ENCODE measurements at places on chromosomes 5 and 9. TPM values are rescaled to one million over a fixed set of nuclear protein-coding genes. Genes with fewer than 3 reads are reported as not detected.

The PGM5 gene
- total RNA-seq, result not detected

The LRSAM1 gene
- 24.2 TPM for total RNA-seq

The SPATA31E1 gene
- total RNA-seq, result not detected

The KIF24 gene
- 0.19 TPM for total RNA-seq

The FST gene
- total RNA-seq, result 0.36 TPM

The GNPDA1 gene
- 27.3 TPM for total RNA-seq

DNA sequence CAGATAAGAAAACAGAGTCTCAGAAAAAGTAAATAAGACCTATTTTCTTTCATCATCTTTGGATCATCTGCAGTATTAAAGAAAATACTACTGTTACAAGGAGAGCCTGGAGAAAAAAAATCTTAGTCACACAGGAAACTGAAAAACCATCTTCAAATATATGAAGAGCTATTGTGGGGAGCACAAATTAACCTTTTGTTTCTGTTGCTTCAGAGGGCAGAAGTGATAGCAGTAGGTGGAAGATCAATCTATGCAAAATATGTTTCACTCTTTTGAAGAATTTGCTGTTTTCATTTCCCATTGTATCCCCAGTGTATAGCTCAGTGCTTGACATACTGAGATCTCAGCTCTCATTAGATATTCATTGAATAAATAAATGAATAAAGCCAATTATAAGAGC, 13.1 kb upstream of the CEMIP2 start:
- no peaks in the 10 kb centered on the region for H3K36me3 ChIP-seq
- peak overlapping the region; percentile 97 for H3K27ac ChIP-seq
- peaks cover 59% of the 10 kb centered on the region for H3K4me1 ChIP-seq
- no peaks in the 10 kb centered on the region for H3K27me3 ChIP-seq

GRCh38 chr5:123387313-123387712, 35.9 kb downstream of the CEP120 start:
- H3K4me1 ChIP-seq, result no peaks in the 10 kb centered on the region
- no peak for DNase-seq
- H3K27me3 ChIP-seq, result no peaks in the 10 kb centered on the region
- H3K4me3 ChIP-seq, result no peak overlapping the region

- H3K36me3 ChIP-seq, result no peaks in the 10 kb centered on the region
- no peak overlapping the region for H3K27ac ChIP-seq
Measured at GRCh38 chr9:21616082-21616778, 134.1 kb upstream of the IFNE start.

- H3K4me1 ChIP-seq, result no peaks in the 10 kb centered on the region
- no peak for DNase-seq
Measured at GRCh38 chr9:1599961-1600360, 415.2 kb upstream of the SMARCA2 start.

DNA sequence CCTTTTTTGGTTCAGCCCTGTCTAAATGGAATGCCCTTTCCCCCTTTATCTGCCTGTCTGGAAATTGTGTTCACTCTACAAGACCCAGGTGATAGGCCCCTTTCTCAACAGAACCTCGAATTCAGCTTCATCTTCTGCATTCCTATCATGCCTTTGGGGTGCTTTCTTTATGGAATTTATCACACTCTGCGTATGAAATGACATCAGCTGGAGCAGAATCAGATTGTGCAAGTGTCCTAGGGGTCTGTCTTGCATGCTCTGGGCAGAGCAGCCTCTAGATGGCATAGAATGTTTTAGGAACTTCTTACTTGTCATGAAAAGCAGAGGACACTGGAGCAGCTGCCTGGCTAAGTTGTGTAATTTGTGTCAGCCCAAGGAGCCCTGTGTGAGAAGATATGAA, 84.9 kb downstream of the ISL1 start:
- H3K27me3 ChIP-seq, result no peaks in the 10 kb centered on the region
- H3K27ac ChIP-seq, result no peak overlapping the region
- no peaks in the 10 kb centered on the region for H3K36me3 ChIP-seq
- no peak overlapping the region for H3K4me3 ChIP-seq
- no peak for DNase-seq
- H3K4me1 ChIP-seq, result no peaks in the 10 kb centered on the region

GRCh38 chr5:151063142-151063989, 17.5 kb downstream of the TNIP1 start:
- no peak for DNase-seq
- peak overlapping the region; percentile 22 for H3K27ac ChIP-seq
- H3K4me1 ChIP-seq, result peaks cover 56% of the 10 kb centered on the region
- no peaks in the 10 kb centered on the region for H3K27me3 ChIP-seq
- no peak overlapping the region for H3K4me3 ChIP-seq

- DNase-seq, result no peak
- peaks cover 4% of the 10 kb centered on the region for H3K36me3 ChIP-seq
Measured at GRCh38 chr9:95129476-95130291, 187.8 kb downstream of the FANCC start.

GRCh38 chr5:5492087-5492933, 69.8 kb downstream of the ICE1 start:
- H3K27ac ChIP-seq, result no peak overlapping the region
- H3K27me3 ChIP-seq, result no peaks in the 10 kb centered on the region
- peak; percentile 65 for DNase-seq
- peaks cover 14% of the 10 kb centered on the region for H3K4me1 ChIP-seq

DNA sequence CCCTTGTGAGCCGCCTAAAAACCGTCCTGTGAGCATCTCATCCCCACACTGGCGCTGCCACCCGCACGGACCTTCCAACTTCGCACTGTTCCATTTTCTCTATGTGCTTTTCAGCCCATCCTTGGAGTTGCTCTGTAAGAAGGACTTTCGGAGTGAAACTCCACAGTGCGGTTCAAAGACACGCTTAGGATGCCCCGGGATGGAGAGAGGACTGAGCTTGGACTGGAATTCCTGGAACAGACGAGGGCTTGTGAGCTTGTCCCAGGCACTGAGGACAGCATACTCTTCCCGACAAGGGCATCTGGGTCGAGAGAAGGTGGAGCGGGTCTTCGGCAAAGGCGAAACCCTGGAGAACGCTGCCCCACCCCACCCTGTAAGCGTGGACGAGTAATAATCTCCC, 187.8 kb downstream of the MEF2C start:
- no peak overlapping the region for H3K27ac ChIP-seq
- H3K4me3 ChIP-seq, result no peak overlapping the region
- H3K27me3 ChIP-seq, result peaks cover 99% of the 10 kb centered on the region

All from naive thymus-derived CD8-positive, alpha-beta T cell (primary cell).